ENCODE measurements at places on chromosomes 13 and 19.

- peak; percentile 20 for DNase-seq
These were observed 489.7 kb downstream of the COG6 start for GRCh38 chr13:40145139-40145538.

DNA sequence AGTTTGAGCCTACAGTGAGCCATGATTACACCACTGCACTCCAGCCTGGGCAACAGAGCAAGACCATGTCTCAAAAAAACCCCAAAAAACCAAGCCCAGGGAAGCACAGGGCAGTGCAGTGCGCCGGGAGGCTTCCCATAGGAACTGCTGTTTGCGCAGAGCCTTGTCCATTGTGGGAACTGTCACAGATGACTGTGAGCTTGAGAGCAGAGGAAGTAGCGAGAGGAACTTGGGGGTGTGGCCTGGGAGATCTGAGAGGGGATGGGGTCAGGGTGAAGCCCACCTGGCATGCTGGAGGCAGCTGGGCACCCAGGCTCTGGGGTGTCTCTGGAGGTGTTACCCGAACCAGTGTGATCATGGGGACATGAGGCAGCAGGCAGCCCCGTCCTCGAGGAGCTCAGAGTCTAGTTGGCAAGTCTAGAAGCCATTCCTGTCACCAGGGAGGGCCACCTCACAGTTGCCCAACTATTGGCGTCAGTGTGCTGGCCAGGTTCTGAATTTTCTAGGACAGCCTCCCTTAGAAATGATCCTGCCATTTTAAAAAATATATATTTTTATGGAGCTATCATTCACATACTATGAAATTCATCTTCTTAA is 10.4 kb downstream of the KDM4B start:
- no peak for DNase-seq

GRCh38 chr13:27643334-27644132 is 21.8 kb downstream of the POLR1D start:
- DNase-seq: no peak

DNA sequence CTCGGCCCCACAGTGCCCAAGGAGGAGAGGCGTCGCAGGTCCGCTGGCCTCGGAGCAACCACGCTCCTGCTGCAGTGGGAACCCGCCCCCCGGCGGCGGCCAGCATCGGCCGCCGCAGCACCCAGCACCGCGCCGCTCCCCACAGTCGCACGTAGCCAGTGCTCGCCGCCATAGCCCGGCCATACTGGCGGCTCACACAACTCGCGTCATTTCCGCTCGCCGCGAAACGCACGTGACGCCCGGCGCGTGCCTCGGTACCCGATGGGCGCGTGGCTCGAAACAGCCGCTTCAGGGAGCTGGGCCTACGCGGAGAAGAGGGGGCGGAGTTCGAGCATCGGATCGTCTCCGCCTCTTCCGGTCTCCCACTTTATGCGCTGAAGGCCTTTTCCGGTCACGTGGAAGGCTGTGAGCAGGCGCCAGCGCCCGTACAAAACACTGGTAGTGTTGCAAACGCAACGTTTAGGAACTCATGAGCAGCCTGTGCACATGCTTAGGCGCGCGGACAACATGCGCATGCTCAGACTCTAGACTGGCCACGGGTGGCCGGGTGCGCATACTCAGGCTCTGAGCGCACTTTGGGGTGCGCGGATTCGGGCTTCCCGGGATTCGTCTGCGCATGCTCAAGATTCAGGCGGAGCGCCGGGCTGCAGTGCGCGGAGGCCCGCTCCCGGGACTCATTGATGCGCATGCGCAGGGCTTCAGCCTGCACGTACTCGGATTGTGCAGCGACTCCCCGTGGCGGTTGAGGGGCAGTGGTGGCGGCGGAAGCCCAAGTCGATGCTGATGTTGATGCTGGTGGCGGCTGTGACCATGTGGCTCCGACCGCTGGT is at the start of the genes CATSPERD and LONP1:
CATSPERD (plus strand) TSS at position 677 of the 830 bp plus-strand sequence; CDS start at position 778, 101 bp downstream.
LONP1 (minus strand) TSS at position 186 of the 830 bp plus-strand sequence; CDS start at position 172, 14 bp downstream.
- peak; percentile 98 for DNase-seq

DNA sequence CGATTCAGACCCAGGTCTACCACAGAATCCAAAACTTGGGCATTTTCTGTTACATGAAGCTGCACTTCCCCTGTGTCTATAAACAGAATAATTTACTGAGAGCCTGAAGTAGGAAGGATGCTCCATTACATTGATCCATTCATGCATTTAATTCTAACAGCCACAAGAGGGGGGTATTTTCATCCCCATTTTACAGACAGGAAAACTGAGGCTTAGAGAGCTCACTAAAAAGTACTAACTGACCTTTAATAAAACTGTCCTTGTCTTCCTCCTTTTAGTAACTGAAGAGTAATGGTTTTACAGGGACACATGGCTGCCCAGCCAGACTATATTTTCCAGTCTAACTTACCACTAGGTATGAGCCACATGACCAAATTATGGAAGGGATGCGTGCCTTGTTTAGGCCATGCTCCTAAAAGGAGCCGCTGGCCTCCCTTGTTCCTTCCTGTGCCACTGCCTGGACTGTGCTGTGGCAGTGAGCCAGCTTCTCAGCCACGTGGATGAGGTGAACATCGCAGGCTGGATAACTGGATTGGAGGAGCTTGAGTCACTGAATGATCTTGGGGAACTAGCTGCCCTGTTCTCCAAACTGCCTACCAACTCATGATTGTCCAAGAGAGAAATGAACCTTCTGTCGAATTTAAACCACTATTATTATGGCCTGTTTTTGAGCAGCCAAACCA is 108.3 kb downstream of the DOCK9 start:
- DNase-seq: no peak

- DNase-seq: no peak
These were observed 17.3 kb downstream of the CKM start for GRCh38 chr19:45305421-45305820.

DNA sequence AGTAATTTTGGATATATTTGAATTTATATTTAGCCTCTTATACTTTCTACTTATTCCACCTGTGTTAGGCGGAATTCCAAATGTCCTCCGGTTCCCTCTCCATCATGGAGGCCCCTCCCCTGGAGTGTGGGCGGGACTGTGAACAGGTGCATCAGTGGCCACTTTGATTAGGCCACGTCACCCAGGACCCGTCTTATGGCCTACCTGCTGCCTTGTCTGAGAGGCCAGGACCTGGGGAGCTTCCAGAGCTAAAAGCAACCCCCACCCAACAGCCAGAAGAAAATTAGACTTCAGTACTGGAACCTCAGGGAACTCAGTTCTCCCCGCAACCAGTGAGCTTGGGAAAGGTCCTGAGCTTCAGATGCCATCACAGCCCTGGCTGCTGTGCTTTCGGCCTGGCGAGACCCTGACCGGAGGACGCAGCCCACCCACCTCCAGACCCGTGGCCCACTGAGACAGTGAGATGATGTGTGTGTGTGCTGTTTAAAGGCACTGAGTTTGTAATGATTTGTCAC is 200.2 kb upstream of the SOX1 start:
- DNase-seq: no peak

DNA sequence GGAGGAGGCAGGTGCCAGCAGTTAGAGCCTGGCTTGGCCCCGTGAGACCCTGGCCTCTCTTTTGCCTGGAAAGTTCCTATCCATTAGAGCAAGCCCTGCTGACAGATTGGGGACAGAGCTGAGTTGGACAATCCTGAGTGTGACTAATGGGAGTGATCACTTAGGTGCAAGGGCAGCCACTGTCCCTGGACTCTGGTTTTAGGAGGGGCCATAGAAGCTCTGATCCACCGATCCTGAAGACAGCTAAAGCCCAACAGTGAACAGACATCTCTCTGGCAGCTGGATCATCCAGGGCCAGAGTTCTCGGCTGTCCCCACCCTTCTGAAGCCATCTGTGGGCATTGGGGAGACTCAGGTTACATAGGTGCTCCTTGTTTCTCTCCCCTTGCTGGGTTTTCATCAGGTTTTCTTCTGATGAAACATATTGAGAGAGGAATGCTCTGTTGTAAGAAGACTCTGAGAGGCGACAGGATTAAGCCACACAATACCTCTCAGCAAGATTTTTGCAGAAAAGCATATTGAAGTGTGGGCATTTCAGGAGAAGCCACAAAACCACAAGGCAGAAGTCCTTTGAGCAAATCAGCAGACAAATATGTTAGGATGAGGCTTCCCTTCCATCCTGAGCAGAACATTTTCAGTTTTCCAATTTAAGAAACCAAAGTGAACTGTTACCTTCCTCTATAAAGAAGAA is 288.0 kb upstream of the MAB21L1 start:
- no peak for DNase-seq

GRCh38 chr13:33870046-33870668 is 52.2 kb downstream of the RFC3 start:
- no peak for DNase-seq

DNA sequence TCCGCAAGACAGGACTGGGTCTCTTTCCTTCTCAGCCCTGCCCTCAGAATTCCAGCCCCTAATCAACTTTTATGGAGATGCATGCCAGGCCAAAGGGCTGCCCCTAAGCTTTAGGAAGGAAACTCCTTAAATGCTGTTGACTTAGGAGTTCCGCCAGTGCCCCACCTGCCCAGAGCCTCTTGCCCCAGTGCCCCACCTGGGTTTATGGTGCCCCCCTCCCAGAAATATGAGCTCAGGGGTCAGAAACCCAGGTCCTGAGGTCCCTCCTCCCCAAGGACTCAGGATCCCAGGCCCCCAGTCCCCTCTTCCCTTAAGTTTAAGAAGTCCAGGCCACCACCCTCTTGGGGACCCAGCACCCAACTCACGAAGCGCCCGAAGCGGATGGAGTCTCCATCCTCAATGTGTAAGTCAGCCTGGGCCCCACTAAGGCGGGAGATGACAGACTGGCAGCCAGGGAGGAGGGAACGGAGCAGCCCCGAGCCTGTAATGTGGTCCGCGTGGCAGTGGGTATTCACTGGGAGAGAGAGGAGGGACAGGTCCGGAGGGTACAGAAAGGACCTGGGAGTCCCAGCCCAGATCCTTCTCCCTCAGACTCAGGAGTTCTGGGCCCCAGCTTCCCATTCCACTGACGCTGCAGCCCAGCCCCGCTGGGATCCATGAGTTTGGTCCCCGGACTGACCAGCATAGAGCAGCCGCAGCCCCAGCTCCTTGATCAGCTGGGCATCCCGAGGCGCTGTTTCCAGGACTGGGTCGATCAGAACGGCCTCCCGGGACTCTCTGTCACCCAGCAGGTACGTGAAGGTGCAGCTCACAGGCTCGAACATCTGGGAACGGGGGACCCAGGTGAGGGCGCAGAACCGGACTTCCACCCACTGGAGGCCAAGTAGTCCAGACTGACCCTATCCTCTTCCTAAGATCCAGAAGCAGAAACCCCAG is 897 bp downstream of the ETHE1 start:
- peak; percentile 34 for DNase-seq

DNA sequence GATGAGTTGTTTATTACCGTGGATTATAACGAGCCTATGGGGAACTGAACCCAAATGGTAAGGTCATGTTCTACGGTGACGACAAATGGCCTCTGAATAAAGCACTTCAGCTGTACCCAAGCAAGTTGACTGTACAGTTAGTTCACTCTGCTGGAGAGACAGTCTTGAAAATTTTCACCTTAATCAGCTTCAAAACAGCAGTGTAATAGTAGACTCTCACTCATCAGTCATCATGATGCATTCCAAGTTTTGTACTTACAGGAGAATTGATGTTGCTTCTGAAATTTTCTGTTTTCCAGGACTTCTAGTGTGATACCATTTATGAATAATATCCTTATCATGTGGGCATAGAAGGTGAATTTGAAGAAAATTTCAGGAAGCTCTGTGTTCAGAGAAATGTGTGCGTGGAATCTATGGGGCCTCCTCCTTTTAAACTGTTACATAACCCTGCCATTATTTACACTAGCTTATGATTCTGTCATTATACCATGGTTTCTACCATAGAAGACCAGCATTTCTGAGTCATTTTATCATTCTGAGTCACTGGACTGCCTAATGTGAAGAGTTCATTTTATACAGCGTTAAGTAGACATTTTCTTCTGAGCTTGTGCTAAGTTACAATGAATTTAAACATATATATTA is 96.9 kb downstream of the WDFY2 start:
- no peak for DNase-seq

GRCh38 chr19:48680436-48681126 is 7.8 kb upstream of the NTN5 start:
- no peak for DNase-seq

GRCh38 chr19:17379221-17379631 is 2.1 kb upstream of the PLVAP start:
- no peak for DNase-seq

DNA sequence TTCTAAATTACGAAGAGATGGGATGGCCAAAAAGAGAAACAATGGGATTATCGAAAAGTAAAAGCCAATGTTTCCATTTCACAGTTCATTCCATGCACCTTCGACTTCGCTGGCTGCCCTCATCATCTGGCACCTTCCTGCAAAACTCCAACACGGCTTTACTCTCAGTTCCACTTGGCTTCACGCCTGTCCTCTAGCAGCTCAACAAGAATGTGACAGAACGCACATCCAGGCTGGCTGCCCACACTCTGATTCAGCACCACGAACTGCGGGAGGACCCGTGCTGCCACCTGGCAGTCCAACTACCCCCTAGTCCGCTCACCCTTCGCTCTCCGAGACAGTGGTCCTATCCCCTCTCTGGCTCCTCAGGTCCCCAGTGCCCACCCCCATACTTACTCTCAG is 11.7 kb downstream of the ATP7B start:
- DNase-seq: no peak

- DNase-seq: no peak
These were observed 2.3 kb upstream of the ZNF787 start for GRCh38 chr19:56123266-56123891.

- no peak for DNase-seq
These were observed 5.3 kb upstream of the ATG4D start for GRCh38 chr19:10538204-10538983.

GRCh38 chr13:90156390-90156789 is 1191.1 kb upstream of the MIR17HG start:
- DNase-seq: no peak

DNA sequence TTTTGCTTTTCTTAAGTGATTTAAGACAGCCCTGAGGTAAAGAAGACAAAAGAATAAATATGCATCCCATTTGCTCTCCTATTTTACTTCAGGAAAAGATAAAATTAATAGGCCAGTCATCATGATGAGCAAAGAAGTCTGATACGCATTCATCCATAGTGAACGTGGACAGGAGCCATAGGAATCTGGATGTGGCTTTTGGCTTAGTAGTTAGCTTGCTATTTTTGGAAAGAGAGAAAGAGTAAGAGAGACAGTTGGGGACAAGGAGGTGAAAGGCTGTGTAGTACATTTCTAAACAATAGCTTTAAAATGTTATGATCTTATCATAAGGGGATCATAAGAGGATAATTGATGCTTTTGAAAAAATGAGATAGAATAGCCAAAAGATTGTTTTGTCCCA is 545.2 kb downstream of the IRS2 start:
- no peak for DNase-seq

GRCh38 chr13:98524793-98525192 is 52.1 kb downstream of the STK24 start:
- DNase-seq: no peak

- peak; percentile 69 for DNase-seq
These were observed at the start of gene DNAJB1 for GRCh38 chr19:14517840-14518505. Gene DNAJB1, minus strand, starts transcription at chr19:14518397. Its CDS starts 48 bp downstream, at chr19:14518349.

Data from stimulated activated CD4-positive, alpha-beta T cell treated with anti-CD3 and anti-CD28 coated beads, Interleukin-4, amount 100 ng/mL, for 4 hours (primary cell).